ENCODE measurements at places on chromosomes 2 and 18.

- no peak for DNase-seq
Measured at GRCh38 chr2:212712466-212712865, 173.9 kb upstream of the ERBB4 start.

DNA sequence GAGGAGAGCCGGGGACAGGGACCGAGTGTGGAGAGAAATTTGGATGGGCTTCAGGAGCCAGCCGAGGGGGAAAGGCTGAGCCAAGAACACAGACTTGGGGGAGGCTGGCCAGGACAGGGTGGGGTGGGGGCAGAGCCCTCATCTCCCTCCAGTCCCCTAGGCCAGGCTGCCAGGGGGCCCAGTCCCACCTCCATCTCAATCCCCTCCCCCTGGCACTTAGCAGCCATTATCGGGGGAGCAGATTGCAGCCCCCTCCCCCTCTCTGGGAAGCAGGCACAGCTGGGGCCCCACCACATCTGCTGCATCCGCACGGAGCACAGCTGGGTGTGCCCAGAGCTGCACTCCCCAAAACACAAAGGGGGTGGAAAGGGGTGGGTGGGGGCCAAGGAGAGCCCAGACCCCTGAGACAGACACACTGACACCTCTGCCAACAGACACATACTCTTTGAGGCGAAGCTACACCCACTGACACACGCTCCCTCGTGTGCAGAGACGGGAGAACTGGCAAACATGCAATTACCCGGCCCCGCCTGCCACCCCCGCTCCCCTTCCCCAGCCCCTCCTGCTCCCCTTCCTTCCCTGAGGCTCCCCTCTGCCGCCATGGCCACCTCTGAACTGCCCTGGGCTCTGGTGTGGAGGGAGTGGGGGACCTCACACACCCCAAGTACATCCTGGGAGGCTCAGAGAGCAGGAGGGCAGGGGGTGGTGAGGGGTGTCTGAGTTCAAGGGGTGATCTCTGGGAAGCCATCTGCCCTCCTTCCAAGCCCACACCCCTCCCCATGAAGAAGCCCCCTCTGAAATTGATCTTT lies 5.1 kb upstream of the ASIC4 start:
- DNase-seq: no peak

DNA sequence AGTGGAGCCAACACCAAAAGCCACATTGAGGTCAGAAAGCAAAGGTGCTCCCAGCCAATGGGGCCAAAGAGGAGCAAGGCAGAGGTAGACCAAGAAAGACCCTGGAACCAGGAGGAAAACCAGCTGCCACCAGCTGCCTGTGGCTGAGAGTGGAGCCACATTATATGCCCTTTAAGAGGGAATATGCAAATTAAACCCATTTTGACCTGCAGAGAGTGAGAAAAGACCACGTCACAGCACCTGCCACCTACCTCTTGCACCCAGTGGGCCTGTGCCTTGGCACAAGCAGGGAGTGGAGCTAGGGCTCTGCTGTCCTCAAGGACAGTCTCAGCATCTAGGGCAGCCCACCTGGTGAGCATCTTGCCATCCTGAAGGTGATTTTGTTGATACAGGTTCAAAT lies 161.3 kb downstream of the MTCL1 start:
- no peak for DNase-seq

DNA sequence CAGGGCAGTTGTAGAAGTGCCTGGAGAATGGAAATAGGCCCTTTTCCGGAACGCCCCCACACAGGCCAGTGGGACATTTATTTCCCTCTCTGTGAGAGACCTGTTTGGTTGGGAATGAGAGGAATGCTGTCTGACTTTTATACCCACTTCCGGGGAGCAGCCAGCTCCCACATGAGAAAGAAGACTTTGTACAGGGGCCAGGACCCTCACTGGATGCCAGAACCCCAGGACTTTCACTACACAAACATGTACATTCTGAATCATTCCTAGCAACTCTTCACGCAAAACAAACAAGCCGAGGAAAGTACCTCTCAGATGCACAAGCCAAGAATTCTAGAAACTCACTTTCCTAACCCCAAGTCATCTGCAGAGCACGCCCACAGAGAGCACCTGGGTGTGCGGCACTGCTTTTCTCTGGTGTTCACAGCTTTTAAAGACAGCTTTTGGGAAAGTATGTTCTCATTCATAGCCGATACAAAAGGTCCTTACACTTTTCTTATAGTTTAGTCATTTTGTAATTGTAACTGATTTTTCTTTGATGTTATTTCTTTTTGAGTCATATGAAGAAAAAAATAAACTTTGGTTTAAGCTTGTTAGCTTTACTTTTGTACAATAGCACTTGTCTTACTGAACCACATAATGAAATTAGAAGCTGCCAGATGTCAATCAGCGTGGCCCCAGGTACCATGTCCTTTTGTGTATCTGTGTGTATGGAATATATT lies 856.1 kb upstream of the ID2 start:
- DNase-seq: no peak
